NCI-H510A (cell line): ENCODE measurements at places on chromosomes 12 and 14.

DNA sequence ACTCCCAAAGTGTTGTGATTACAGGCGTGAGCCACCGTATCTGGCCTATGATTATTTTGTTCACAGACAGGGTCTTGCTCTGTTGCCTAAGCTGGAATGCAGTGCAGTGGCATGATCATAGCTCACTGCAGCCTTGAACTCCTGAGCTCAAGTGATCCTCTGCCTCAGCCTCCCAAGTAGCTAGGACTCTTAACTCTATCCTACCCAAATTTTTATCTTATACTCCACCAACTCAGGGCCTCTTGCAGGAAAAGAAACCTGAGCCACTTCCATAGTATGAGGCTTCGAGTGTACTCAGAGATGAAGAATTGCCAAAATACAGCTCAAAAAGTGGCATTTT is 828 bp downstream of the MMAB start:
- no peak for DNase-seq

GRCh38 chr12:48110691-48111311 is 4.9 kb upstream of the SENP1 start:
- no peak for DNase-seq

GRCh38 chr12:108595711-108596647 is 1.9 kb downstream of the TMEM119 start:
- no peak for DNase-seq

DNA sequence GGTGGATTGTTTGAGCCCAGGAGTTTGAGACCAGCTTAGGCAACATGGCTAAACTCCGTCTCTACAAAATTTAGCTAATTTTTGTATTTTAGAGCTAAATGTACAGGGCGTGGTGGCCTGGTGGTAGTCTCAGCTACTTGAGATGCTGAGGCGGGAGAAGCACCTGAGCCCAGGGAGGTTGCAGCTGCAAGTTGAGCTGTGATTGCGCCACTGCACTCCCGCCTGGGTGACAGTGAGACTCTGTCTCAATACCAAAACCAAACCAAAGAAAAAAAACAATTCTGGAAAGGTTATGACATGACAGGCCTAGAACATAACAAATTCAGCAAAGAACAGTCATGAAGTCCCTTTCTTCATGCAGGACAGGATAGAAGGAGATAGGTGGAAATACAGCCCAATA is 25.7 kb downstream of the WDR89 start:
- no peak for DNase-seq

GRCh38 chr12:24770821-24771220 is 178.1 kb downstream of the BCAT1 start:
- DNase-seq = no peak

- no peak for DNase-seq
These were observed 102.1 kb downstream of the ERGIC2 start for GRCh38 chr12:29278673-29279420.

DNA sequence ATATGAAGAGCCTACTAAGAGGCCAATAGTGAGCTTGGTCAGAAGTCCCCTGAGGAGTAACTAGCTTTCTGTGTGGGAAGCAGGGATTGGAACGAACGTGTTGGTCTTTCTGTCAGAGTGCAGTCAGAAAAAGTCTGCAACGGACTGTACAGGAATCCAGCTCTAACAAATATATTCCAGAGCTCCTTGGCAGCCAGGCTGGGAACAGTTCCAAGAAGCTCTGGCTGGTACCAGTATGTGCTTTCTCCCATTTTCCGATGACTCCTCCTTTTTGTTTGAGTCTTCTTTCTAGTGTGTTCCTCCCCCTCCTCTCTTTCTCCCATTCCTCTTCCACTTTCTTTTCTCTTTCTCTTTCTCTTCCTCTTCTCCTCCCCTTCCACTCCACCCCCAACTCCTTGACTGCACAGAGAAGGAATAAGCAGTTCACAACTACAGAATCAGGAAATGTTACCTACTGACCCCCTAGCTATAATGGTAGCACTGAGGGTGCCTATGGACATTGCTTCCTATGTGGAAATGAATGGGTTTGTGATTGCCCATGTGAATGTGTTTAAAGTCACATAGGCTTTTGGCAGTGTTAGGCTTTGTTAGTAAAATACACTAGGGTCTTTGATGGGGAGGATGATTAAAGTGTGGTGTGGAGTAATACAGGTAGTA is 59.9 kb downstream of the TTLL5 start:
- DNase-seq = no peak

- DNase-seq = no peak
These were observed 2.2 kb upstream of the ZC2HC1C start for GRCh38 chr14:75067212-75067611.

DNA sequence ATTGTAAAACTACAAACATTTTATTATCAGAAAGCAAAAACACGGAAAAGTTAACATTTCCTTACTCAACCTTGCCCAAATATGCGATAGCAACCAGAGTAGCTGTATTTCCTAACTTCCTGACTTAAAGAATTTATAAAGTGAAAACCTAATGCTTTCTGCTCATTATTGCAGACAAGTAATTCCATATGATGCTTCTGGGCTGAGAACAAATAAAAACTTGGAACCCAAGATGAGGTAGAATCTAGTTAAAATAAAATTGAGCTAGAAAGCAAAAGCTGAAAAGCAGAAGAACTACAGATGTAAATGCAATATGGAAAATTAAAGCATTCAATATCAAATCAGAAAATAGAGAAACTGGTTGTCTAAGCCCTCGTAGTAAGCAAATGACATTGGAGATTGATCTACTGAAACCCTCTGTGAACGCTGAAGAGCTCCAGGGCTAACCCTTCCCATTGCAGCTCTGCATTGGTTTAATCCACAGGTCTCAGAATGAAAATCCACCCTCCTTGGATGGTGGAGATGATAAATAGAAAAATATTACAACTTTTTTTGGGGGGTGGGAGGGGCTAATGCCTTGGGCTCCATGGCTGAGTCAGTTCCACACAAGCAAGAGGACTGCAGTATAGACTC is 40.7 kb downstream of the CORO1C start:
- DNase-seq = no peak

DNA sequence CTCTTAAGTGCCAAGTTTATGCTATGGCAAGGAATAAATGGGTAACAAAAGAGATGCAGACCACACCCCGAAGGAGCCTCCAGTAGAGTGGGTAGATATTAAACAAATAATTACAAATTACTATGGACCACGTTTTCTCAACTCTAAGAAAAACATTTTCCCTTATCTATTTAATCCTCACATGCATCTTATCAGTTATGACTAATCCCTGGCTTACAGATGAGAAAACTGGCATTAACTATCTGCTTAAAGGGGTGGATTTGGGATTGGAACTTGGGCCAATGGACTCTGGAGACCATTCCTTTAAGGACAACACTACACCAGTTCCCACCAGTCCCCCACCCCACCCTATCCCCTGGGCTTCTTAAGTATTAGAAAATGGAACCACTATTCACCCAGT is 26.3 kb downstream of the PPM1H start:
- DNase-seq = no peak

DNA sequence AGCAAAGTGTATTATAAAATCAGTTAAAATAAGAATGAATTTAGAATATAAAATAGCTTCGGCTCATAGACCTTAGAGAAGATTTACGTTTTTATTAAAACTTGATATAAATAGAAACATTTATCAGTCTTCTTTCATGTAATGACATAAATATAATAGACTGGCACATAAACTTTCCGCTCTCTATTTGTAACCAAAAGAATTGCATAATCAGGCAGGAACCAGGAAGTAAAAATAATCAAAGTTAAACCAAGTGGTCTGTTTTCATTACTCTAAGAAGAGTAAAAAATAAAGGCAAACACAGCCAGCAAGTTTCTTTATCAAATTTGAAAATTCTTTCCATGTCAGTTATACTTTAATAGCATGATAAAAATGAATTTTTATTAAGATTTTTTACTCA is 46.3 kb upstream of the ATP2A2 start:
- DNase-seq = no peak

DNA sequence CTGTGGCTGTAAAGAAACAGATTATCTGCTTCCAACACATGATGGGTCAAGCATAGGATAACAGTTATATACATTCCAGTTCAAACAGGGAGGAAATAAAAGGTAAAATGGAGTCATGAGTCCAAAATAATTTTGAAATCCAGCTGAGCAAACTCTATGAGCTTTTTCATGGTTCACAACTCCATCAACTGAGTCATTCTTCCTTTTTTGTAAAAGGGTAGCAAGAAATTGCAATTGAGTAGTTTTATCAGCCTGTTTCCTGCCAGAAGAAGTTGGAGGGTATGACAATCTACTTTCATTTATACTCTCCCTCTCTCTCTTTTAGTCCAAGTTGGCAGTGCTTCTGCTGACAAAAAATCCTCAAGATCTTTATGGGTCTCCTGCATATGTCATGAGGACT is 95.6 kb downstream of the CPNE8 start:
- DNase-seq = no peak

- no peak for DNase-seq
These were observed 75.5 kb upstream of the OTX2 start for GRCh38 chr14:56885825-56886224.

DNA sequence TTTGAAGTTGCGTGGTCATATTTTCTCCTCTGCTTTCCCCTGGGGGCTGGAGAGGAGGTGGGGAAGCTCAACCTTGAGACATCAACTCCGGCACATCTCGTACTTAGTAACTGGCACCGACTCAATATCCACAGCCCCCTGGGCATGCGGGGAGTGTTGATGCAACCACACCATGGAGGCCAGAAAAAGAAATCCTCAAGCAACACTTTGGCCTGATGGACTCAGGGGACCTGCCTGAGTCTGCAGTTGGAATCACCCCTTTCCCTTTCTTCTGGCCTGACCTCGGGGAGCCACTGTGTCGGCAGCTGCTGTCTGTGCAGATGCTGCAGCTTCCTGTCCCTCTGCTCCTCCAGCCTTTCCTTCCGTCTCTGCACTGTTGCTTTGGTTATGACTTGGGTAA is 11.4 kb upstream of the AACS start:
- DNase-seq = no peak

GRCh38 chr14:102424923-102425322 is 62.2 kb downstream of the TECPR2 start:
- DNase-seq = no peak

- no peak for DNase-seq
These were observed 149.7 kb downstream of the AEBP2 start for GRCh38 chr12:19588951-19589350.

- DNase-seq = no peak
These were observed 279.7 kb upstream of the ATP2B1 start for GRCh38 chr12:89988188-89988915.

GRCh38 chr12:49260166-49260565 is 4.7 kb upstream of the TUBA1C start:
- DNase-seq = no peak

DNA sequence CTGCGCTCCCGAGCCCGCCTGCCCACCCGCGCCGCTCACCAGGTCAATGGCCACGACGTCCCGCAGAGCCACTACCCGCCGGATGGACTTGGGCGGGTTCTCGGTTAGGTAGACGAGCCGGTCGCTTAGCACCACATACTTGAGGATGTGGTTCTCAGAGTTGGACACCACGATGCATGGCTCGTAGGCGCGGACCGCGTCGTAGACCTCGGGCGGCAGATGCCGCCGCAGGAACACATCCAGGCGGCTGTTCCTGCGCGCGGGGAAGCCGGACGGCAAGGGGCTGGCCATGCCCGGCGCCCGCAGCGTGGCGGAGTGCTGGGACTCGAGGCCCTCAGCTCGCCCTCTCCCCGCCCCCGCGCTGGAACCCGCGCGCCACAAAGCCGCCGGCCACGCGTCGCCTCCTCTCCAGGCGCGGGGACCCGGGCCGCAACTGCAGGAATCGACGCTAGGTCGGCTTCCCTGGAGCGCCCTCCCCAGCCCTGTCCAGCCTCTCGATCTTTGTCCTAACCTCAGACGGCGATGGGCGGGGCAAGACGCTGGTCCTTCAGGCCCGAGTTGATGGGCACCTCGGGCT is at the start of gene C12orf56:
TSS of gene C12orf56 (minus strand) at position 484 of the 577 bp plus-strand sequence. CDS start at position 291, 193 bp downstream.
- DNase-seq = peak; percentile 69

- DNase-seq = no peak
These were observed 59.4 kb downstream of the PPHLN1 start for GRCh38 chr12:42385326-42385841.

GRCh38 chr14:71733210-71733883 is 198.9 kb upstream of the RGS6 start:
- no peak for DNase-seq

GRCh38 chr12:93146263-93146939 is 217.3 kb upstream of the EEA1 start:
- no peak for DNase-seq

DNA sequence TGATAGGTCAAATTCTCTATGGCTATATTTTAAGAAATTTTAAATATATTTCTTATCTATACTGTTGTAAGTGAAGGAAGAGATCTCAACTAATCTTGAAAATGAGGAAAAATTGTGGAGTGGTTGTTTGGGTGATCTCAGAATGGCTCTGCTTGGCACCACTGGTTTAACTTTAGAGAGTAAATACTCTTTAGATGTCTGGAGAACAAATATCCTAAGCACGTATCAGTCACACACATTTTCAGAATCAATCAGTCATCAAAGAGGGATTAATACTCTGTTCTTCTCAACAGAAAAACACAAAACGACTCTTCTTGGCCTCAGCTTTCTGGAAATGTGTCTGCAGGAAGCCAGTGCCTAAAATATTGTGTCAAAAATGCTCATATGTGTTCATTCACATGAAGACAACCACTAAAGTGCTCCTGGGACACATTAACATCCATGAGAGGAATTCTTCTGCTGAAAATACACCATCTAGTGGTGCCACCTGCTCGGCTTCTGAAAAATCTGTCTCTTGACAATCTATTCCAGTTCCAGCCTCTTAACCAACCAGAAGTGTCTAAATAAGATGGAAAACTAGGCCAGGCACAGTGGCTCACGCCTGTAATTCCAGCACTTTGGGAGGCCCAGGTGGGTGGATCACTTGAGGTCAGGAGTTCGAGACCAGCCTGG is 81.1 kb upstream of the CCDC198 start:
- no peak for DNase-seq

- DNase-seq = no peak
These were observed 235.3 kb downstream of the KSR2 start for GRCh38 chr12:117733549-117733805.

DNA sequence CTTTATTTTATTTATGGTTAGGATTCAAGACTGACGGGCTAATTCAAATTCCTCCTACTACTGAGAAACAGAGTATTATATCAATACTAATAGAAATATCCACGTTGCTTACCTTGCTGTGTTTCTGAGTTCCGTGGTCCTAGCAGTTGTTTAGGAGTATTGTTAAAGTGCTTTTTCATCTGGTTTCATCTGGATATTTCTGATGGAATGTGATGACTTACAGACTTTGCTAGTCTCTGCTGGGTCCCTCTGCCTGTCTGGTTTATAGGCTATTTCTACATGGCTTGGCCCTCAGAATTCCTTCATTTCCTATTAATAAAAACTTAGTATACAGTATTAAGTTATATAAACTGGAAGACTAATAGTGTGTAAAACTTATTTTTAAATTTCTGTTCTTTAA is at the start of gene SMCO3:
TSS of gene SMCO3 (minus strand) at position 169 of the 400 bp plus-strand sequence. CDS start 7,502 bp downstream, outside the sequence.
- no peak for DNase-seq

DNA sequence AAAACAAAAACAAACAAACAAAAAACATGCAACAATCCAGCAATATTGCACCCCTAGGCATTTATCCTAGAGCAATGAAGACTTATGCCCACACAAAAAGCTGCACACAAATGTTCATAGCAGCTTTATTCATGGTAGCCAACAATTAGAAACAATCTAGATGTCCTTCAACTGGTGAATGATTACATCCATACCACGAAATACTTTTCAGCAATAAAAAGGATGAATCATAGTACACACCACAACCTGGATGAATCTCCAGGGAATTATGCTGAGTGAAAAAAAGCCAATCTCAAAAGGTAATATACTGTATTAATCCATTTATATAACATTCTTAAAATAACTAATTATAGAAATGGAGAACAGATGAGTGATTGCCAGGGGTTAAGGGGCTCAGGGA is 14.5 kb upstream of the GPR162 start:
- DNase-seq = no peak

- no peak for DNase-seq
These were observed 2.9 kb downstream of the PRMT5 start for GRCh38 chr14:22926316-22926715.
